Immature natural killer cell (primary cell): ENCODE measurements at places on chromosomes 5 and 9.

DNA sequence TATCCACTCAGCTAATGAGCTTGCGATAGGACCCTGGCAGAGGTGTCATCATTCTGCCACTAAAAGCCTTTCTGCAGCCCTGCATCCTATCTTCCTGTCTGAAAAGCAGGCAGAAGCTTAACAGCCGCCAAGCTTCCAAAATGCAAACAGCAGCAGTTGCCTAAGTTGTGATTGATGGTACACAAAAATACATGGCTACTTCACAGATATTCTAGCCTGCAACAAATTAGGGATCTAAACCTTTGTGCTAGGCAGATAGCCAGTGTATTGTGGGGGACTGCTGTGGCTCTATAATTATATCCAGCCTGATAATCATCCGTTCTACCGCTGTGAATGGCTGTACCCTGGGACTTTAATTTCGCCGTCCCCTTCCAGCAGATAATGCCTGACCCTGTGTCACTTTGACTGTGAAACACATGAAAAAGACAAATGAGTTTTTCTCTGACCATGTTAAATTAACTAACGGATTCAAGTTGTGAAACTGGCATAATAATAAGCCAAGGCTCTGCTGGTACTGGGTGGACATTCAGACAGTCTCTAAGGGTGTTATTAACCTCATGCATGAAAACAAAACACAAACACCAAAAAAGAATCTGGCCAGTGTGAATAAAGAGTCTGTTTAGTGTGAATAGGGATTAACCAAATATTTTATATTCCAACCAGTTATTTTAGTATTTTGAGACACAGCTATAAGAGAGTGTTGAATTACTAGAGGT, 45.9 kb downstream of the SEMA6A start:
- no peak for DNase-seq

GRCh38 chr5:63697811-63698210, 264.4 kb downstream of the HTR1A start:
- no peak for DNase-seq

DNA sequence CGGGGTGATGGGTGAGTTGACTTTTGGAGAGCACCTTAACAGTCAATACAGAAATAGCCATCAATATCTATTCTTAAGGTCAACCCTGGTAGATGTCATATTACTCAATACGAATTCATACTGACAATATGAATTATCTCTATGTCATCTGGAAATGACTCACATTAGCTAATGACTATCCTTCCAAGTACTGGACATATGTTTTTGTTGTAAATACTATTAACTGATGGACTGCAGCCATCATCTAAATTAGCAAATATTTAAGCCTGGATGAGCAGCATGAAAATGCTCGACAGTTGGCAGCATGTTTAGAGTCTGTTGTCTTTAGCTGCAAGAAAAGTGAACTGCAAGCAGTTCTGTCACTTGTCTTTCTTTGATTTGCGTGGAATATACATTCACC, 19.6 kb upstream of the ISOC1 start:
- DNase-seq, result no peak

DNA sequence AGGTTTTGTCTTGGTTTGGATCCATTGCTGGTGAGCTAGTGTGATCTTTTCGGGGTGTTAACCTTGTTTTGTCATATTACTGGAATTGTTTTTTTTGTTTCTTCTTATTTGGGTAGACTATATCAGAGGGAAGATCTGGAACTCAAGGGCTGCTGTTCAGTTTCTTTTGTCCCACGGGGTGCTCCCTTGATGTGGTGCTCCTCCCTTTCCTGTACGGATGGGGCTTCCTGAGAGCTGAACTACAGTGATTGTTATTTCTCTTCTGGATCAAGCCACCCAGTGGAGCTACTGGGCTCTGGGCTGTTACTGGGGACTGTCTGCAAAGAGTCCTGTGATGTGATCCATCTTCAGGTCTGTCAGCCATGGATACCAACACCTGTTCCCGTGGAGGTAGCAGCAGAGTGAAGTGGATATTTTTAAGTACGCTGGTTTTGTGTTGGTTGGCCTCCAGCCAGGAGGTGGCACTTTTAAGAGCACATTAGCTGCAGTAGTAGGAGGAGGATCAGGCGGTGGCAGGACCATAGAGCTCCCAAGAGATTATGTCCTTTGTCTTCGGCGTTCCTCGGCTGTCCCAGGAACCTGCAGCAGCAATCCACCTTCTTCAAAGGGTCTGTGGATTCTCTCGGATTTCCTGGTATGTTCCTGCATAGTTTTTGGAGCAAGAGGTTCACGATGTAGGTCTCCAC, 27.2 kb downstream of the SCAMP1 start:
- no peak for DNase-seq

DNA sequence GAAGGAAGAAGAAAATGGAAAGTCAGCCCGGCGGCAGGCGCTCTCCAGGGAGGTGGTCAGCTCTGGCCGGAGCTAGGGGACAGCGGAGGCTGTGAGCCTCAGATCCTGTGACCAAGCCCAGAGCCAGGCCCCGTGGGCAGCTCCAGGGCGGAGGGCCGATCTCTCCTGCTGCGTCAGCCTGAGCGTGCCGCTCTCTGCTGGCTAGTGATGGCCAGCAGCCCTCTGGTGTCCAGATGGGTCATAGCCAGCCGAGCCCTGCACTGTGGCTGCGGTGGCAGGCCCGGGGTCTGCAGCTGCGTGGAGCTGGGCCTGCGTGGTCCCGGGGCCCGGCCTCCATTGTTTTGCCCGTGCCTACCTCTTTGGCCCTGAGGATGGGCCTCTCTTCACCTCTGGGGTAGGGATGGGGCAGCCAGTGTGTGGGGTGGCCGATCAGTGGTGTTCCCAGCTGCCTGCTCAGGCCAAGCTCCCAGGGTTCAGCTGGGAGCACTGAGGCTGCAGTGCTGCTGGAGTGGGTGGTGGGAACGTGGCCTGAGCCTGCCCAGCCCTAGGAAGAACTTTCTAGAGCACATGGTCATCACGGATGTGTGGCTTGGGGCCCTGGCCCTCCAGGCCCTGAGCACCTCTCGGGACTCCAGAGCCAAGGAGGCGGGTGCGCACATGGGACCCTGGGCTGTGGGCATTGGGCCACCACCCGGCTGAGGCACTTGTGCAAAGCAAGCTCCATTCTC, 17.1 kb upstream of the NRARP start:
- DNase-seq, result no peak
